ENCODE measurements at places on chromosomes 3 and 15. TPM values are rescaled to one million over a fixed set of nuclear protein-coding genes. Genes with fewer than 3 reads are reported as not detected.

GRCh38 chr15:100999369-100999768 lies 80.2 kb downstream of the LRRK1 start:
- H3K36me3 ChIP-seq = peaks cover 14% of the 10 kb centered on the region
- no peaks in the 10 kb centered on the region for H3K27me3 ChIP-seq
- DNase-seq = no peak
- no peaks in the 10 kb centered on the region for H3K4me1 ChIP-seq

Gene RNF13
- polyA plus RNA-seq = 235 TPM

- no peak overlapping the region for H3K27ac ChIP-seq
- no peak overlapping the region for H3K4me3 ChIP-seq
- H3K36me3 ChIP-seq = no peaks in the 10 kb centered on the region
- no peaks in the 10 kb centered on the region for H3K4me1 ChIP-seq
These were observed 3.3 kb upstream of the ACOX2 start for GRCh38 chr3:58540176-58540858.

GRCh38 chr15:90550919-90551318 lies 21.2 kb downstream of the CRTC3 start:
- no peak overlapping the region for H3K27ac ChIP-seq
- H3K36me3 ChIP-seq = no peaks in the 10 kb centered on the region
- DNase-seq = peak; percentile 59
- no peaks in the 10 kb centered on the region for H3K27me3 ChIP-seq
- H3K4me3 ChIP-seq = peak overlapping the region; percentile 84

Gene NPTN
- polyA plus RNA-seq = 32.1 TPM

DNA sequence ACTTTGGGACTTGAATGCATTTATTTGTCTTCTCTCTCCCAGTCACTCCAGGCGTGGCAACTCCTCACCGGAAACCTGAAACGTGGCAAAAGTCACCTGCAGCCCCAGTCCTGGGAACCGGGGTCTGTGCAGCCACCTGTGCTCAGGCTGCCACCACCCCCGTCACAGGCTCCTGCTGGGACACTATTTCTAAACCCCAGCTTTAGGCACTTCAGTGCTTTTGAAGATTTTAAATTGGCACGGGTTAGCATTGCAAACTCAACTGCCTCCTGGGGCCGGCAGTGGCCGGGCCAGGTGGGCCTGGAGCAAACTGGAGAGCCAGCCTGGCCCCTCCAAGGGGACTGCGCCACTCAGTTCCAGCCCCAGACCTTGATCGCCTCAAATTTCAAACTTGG lies 146.7 kb upstream of the IQSEC1 start:
- DNase-seq = no peak
- no peak overlapping the region for H3K4me3 ChIP-seq
- no peak overlapping the region for H3K27ac ChIP-seq
- H3K4me1 ChIP-seq = no peaks in the 10 kb centered on the region
- peaks cover 13% of the 10 kb centered on the region for H3K27me3 ChIP-seq

DNA sequence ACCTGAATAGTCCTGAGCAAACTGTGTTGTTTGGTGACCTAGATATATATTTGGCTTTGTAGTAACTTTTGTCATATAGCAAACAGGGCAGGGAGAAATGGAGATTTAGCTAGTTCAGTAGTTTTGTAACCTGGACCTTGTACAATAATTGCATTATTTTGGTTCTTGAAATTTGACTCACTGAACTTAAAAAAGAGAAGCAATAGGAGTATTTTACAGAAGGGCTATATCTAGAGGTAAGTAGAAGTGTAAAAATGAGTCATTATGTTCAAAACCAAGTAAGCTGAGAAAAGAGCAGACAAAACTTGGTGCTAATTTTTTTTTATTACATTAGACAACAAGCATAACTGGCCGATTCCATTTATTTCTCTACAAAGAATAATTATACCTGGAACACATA lies 505.4 kb downstream of the ZIC1 start:
- no peaks in the 10 kb centered on the region for H3K4me1 ChIP-seq
- H3K36me3 ChIP-seq = no peaks in the 10 kb centered on the region
- H3K27ac ChIP-seq = no peak overlapping the region
- H3K27me3 ChIP-seq = no peaks in the 10 kb centered on the region
- DNase-seq = no peak

DNA sequence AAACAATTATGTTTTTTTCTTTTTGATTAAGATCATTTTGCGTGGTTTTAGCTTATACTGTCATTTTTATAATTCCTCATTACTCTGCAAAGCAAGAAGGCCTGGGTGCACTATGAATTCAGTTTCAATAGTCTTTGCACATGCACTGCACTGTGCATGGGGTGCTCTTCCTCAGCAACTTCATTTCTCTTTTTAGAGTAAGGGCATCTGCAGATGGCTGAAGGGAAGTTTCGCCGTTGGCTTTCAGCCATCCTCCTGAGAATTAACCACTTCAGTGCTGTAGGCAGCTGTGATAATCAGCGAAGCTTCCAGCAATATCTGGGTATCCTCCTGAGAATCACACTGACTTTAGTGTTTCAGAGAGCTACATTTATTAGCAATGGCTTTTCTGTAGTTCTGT lies 284.8 kb downstream of the GBE1 start:
- no peak for DNase-seq
- no peak overlapping the region for H3K4me3 ChIP-seq
- H3K4me1 ChIP-seq = no peaks in the 10 kb centered on the region
- no peaks in the 10 kb centered on the region for H3K36me3 ChIP-seq
- no peak overlapping the region for H3K27ac ChIP-seq

Gene WDR93
- polyA plus RNA-seq = not detected

DNA sequence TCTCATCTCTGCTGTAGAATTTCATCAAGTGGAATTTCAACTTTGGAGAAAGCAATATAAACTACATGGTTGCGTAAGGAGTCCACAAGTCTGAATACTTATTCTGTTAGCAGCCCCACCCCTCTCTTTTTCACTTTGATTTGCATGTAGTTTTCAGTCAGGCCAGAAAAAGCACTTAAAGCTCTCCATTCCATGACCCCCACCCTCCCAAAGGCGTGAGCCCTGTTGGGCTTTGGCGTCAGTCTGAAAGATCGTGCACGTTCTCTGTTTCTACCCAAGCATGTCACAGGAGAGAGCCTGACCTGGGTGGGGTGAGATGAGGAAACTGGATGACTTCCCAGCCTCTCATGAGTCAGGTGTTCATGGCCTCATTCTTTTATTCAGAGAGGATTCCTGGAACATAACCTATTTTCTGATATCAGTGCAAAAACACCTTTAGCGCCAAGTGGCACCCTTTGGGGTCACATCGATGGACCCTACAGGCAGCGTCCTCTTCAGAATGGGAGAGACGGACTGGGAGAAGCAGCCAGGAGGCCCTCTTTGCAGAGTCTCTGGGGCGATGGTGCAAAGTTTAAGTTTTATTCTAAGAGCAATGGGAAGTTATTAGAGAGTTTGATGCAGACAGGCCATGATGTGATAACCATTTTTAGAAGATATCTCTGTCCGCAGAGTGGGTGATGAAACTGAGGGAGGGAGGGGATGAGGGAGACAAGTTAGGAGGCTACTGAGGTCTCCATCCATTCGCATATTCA lies 55.8 kb downstream of the LSM3 start:
- H3K27me3 ChIP-seq = peaks cover 14% of the 10 kb centered on the region
- peaks cover 10% of the 10 kb centered on the region for H3K36me3 ChIP-seq
- H3K4me1 ChIP-seq = no peaks in the 10 kb centered on the region
- no peak overlapping the region for H3K4me3 ChIP-seq
- H3K27ac ChIP-seq = no peak overlapping the region

Gene CHRD
- not detected for polyA plus RNA-seq

Gene HRG
- not detected for polyA plus RNA-seq

Gene CAMKV
- polyA plus RNA-seq = not detected

DNA sequence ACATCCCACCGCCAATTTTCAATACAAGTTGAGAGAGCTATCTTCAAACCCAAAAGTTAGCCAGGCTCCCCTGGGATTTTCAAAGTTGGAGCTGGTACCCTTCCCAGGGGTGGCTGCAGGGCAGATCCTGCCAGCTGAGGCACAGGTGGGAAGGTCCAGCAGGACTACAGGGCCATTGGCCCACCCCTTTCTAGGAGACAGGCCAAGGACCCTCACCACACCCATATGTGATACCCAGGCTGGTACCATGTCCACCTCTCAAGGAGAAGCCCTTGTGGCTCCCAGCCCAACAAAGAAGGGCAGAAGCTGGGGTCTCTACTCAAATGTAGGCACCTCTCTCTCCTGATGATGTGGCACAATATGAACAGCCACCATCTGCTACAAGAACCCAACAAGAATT lies 8.0 kb downstream of the POC1A start:
- H3K27ac ChIP-seq = no peak overlapping the region
- H3K4me3 ChIP-seq = no peak overlapping the region
- H3K27me3 ChIP-seq = no peaks in the 10 kb centered on the region
- no peak for DNase-seq

DNA sequence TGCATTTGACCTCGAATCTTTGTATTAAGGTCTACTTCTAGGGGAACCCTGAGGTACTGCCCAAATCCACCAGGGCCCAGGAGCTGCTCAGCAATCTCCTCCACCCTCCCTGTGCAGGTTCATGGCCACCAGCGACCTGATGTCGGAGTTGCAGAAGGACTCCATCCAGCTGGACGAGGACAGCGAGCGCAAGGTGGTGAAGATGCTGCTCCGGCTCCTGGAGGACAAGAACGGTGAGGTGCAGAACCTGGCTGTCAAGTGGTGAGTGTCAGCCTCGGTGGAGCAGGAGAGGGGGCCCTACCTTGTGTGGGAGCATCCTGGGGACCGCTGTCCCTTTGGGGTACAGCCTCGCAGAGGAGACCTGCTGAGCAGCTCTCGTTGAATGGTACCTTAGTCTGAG lies 6.9 kb downstream of the CAND2 start:
- H3K27ac ChIP-seq = no peak overlapping the region
- H3K27me3 ChIP-seq = peaks cover 1% of the 10 kb centered on the region
- no peak overlapping the region for H3K4me3 ChIP-seq
- no peak for DNase-seq

Gene SAMMSON
- not detected for polyA plus RNA-seq

Gene TMC3
- not detected for polyA plus RNA-seq

Gene PLA2G4E
- not detected for polyA plus RNA-seq

Gene COL6A6
- polyA plus RNA-seq = not detected

DNA sequence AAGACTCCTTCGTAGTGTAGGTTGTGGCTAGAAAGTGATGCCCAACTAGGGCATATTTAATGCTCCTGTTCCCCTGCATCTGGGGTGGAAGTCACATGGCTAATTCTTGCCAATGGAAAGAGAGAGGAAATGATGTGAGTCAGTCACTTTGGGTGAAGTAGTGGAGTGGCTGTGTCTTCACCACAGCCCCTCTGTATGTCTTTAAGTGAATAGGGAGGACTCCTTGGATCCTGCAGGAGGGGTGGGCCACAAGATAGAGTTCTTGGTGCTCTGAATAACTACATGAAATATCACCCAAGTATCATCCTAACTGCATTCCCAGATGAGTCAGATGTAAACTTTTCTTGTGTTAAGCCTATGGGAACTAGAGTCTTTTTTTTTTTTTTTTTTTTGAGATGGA lies 17.8 kb upstream of the MB21D2 start:
- H3K27me3 ChIP-seq = no peaks in the 10 kb centered on the region
- no peak for DNase-seq
- H3K27ac ChIP-seq = no peak overlapping the region
- no peak overlapping the region for H3K4me3 ChIP-seq

DNA sequence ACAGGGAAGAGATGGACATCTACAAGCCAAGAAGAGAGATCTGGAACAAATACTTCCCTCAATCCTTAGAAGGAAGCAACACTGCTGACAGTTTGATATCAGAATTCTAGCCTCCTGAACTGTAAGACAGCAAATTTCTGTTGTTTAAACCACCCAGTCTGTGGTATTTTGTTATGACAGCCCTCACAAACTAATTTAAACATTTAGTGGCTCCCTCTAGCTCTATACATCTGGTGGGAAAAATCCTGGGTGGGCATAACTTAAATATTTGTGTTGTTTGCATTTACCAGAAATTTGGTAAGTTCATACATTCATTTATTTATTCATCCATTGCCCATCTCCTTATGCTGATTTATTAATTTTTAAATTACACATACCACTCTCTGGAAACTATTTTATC lies 62.5 kb upstream of the GSK3B start:
- peaks cover 8% of the 10 kb centered on the region for H3K4me1 ChIP-seq
- peaks cover 20% of the 10 kb centered on the region for H3K36me3 ChIP-seq
- no peak for DNase-seq

- no peak for DNase-seq
- H3K27ac ChIP-seq = no peak overlapping the region
- H3K36me3 ChIP-seq = no peaks in the 10 kb centered on the region
- no peaks in the 10 kb centered on the region for H3K27me3 ChIP-seq
These were observed 80.7 kb downstream of the FSIP1 start for GRCh38 chr15:39701988-39702387.

GRCh38 chr15:62109982-62110851 lies 43.4 kb downstream of the C2CD4A start:
- DNase-seq = no peak
- no peak overlapping the region for H3K4me3 ChIP-seq
- peaks cover 18% of the 10 kb centered on the region for H3K27me3 ChIP-seq
- no peaks in the 10 kb centered on the region for H3K4me1 ChIP-seq

DNA sequence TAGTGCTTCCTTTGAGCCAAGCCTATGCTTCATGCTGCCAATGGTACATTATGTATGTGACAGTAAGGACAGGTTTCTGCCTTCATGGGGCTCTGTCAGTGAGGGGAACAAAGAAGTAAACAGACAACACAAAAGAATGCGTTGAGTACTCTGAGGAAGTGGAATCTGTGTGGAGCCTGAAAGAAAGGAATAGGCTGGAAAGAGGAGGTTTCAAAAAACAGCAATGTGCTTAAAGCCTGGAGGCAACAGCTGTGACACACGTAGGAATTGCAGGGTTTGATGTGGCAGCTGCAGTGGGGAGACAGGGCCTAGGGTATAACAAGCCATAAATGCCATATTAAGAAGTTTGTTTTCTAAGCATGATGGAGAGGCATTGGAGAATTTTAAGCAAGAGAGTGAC lies 316.7 kb downstream of the CLSTN2 start:
- peaks cover 9% of the 10 kb centered on the region for H3K27me3 ChIP-seq
- H3K36me3 ChIP-seq = no peaks in the 10 kb centered on the region

DNA sequence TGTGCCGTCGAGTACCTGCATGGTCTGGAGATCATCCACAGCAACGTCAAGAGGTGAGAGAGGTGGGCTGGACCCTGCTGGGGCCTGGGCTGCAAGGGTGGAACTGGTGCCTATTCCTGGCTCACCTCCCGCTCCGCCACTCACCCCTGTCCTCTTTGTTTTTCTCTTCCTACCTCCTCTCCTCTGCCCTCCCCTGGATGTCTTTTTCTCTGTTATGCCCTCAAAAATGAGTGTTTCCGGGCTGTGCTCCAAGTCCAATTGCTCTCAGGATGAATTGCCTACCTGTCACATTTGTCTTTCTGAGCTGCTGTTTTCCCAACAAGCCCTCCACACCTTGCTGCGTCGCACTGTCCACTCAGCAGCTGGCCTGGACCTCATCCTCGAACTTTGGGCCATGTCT lies 28.5 kb upstream of the TATDN2 start:
- H3K36me3 ChIP-seq = peaks cover 22% of the 10 kb centered on the region
- H3K27me3 ChIP-seq = no peaks in the 10 kb centered on the region
- no peak for DNase-seq
- no peak overlapping the region for H3K4me3 ChIP-seq
- peaks cover 33% of the 10 kb centered on the region for H3K4me1 ChIP-seq
- peak overlapping the region; percentile 32 for H3K27ac ChIP-seq
